ENCODE measurements at places on chromosomes 12 and 14.

GRCh38 chr14:104560586-104560945 is 19.0 kb upstream of the C14orf180 start:
- H3K36me3 ChIP-seq, result no peaks in the 10 kb centered on the region
- H3K4me1 ChIP-seq, result peaks cover 2% of the 10 kb centered on the region
- peaks cover 9% of the 10 kb centered on the region for H3K27me3 ChIP-seq
- no peak overlapping the region for H3K4me3 ChIP-seq
- no peak for DNase-seq

- H3K27ac ChIP-seq, result no peak overlapping the region
- H3K36me3 ChIP-seq, result no peaks in the 10 kb centered on the region
- no peaks in the 10 kb centered on the region for H3K27me3 ChIP-seq
- DNase-seq, result no peak
Observed at GRCh38 chr12:17326649-17327048, 720.7 kb upstream of the LMO3 start.

- no peaks in the 10 kb centered on the region for H3K36me3 ChIP-seq
- no peak for DNase-seq
- peaks cover 36% of the 10 kb centered on the region for H3K4me1 ChIP-seq
- H3K4me3 ChIP-seq, result no peak overlapping the region
Observed at GRCh38 chr14:53542732-53543131, 389.6 kb upstream of the DDHD1 start.

DNA sequence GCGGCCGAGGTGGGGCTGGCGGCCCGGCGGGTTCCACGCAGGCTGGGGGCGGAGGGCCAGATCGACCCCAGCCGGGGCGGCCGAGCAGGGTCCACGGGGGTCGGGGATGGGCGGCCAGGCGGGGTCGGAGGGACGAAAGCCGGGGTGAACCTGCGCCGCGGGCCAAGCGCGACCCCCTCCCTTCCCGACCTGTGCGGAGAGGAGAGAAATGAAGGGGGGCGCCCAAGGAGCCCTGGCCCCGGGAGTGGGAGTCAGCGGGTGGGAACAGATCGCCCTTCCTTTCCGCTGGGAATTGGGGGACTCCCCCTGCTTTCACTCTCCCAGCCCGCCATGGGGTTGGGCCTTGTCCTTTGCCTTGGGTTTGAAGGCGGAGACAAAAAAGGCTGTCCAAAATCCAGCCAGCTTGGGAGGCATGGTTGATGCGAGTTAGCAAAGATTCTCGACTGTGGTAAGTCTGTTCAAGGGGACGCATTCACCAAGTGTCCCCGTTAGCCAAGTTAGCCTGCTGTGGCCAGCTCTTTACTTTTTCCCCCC is 559 bp upstream of the CKAP4 start:
- H3K27ac ChIP-seq, result peak overlapping the region; percentile 88
- peak overlapping the region; percentile 77 for H3K4me3 ChIP-seq
- H3K4me1 ChIP-seq, result peaks cover 46% of the 10 kb centered on the region
- peak; percentile 88 for DNase-seq

- H3K27me3 ChIP-seq, result no peaks in the 10 kb centered on the region
- no peak overlapping the region for H3K27ac ChIP-seq
- no peak for DNase-seq
- no peak overlapping the region for H3K4me3 ChIP-seq
- H3K4me1 ChIP-seq, result peaks cover 14% of the 10 kb centered on the region
Observed at GRCh38 chr14:65351493-65352194, 60.9 kb upstream of the FUT8 start.

GRCh38 chr14:58792416-58792815 is 154.7 kb downstream of the DACT1 start:
- peak overlapping the region; percentile 34 for H3K27ac ChIP-seq
- no peak overlapping the region for H3K4me3 ChIP-seq
- H3K4me1 ChIP-seq, result peaks cover 50% of the 10 kb centered on the region

GRCh38 chr12:55757701-55758100 is 14.8 kb downstream of the GDF11 start:
- H3K4me1 ChIP-seq, result no peaks in the 10 kb centered on the region
- no peaks in the 10 kb centered on the region for H3K27me3 ChIP-seq
- H3K27ac ChIP-seq, result no peak overlapping the region
- DNase-seq, result no peak

GRCh38 chr12:126464153-126464552 is 1398.9 kb downstream of the AACS start:
- no peaks in the 10 kb centered on the region for H3K36me3 ChIP-seq
- DNase-seq, result no peak
- no peak overlapping the region for H3K4me3 ChIP-seq
- no peaks in the 10 kb centered on the region for H3K4me1 ChIP-seq

DNA sequence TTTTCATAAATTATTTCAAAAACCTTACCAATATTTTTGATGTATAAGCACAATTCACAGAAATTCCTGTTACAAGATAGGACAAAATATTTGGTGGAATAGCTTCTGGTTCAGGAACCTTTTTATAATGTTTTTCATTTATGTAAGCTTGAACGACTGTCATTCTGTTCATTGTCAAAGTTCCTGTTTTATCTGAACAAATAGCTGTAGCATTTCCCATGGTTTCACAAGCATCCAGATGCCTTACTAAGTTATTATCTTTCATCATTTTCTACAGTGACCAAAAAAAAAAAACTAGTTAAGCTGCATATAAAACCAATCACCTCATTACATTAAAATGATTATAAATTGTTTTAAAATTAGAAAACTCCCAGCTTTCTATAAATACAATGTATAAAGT is 87.1 kb downstream of the ATP2B1 start:
- no peak overlapping the region for H3K27ac ChIP-seq
- H3K36me3 ChIP-seq, result peaks cover 39% of the 10 kb centered on the region
- no peaks in the 10 kb centered on the region for H3K27me3 ChIP-seq
- H3K4me1 ChIP-seq, result peaks cover 12% of the 10 kb centered on the region
- no peak overlapping the region for H3K4me3 ChIP-seq
- DNase-seq, result no peak

- peaks cover 6% of the 10 kb centered on the region for H3K36me3 ChIP-seq
- DNase-seq, result no peak
- H3K27me3 ChIP-seq, result no peaks in the 10 kb centered on the region
- no peak overlapping the region for H3K27ac ChIP-seq
Observed at GRCh38 chr12:51202718-51203117, 15.1 kb downstream of the POU6F1 start.

DNA sequence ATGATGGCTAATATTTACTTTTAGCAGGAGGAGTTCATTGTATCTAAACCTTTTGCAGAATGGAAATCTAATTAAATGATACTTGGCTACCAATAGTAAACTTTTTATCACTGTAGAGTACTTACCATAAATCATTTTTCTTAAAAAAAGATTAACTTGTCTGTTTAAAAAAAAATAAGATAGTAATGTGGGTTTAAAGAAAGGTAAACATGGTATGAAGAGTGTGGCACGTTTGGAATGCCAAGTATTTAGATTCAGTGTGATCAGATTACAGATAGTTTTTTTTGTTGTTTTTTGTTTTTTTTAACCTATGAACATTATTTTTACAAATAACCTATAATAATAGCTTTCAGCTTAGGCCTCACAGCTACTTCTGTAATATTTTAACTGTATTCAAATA is 25.8 kb downstream of the KTN1 start:
- no peak overlapping the region for H3K27ac ChIP-seq
- no peak for DNase-seq
- H3K4me1 ChIP-seq, result peaks cover 35% of the 10 kb centered on the region
- H3K27me3 ChIP-seq, result no peaks in the 10 kb centered on the region
- H3K4me3 ChIP-seq, result no peak overlapping the region
- peaks cover 5% of the 10 kb centered on the region for H3K36me3 ChIP-seq

- no peak overlapping the region for H3K4me3 ChIP-seq
- peaks cover 17% of the 10 kb centered on the region for H3K4me1 ChIP-seq
- H3K36me3 ChIP-seq, result peaks cover 12% of the 10 kb centered on the region
- H3K27me3 ChIP-seq, result no peaks in the 10 kb centered on the region
- peak overlapping the region; percentile 45 for H3K27ac ChIP-seq
Observed at GRCh38 chr14:90616881-90617280, 199.3 kb downstream of the TTC7B start.

DNA sequence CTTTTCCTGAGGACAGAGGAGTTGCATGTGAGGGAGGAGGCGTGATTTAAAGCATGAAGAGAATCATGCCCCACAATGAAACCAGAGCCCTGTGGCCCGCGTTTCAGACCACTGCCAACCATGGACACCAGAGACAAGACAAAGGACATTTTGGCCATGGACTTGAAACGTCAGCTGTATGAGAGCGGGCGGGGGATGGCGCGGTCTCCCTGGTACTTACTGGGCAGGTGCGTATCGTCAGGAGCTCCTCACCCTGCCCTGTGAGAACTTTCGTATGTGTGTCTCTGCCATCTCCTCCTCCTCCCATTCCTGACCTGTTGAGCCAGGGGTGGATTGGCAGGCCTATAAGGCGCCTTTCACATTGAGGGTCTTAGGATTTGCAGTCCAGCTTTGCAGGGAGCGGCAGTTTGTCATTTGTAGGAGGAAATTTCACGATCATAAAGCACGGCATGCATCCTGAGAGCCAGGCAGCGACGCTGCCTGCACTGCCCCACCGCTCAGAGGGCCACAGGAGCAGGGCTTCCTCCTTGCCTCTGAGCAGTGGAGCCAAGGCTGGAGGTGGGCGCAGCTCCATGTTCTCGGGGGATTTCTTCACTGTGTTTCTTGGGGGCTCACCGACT is 22.2 kb downstream of the SFSWAP start:
- no peaks in the 10 kb centered on the region for H3K27me3 ChIP-seq
- peaks cover 43% of the 10 kb centered on the region for H3K36me3 ChIP-seq
- peak; percentile 65 for DNase-seq
- H3K4me1 ChIP-seq, result peaks cover 16% of the 10 kb centered on the region
- H3K27ac ChIP-seq, result no peak overlapping the region
- H3K4me3 ChIP-seq, result no peak overlapping the region

GRCh38 chr12:106226884-106227640 is 20.8 kb downstream of the CKAP4 start:
- H3K36me3 ChIP-seq, result no peaks in the 10 kb centered on the region
- H3K4me1 ChIP-seq, result peaks cover 13% of the 10 kb centered on the region
- DNase-seq, result no peak
- H3K27ac ChIP-seq, result peak overlapping the region; percentile 43
- H3K27me3 ChIP-seq, result no peaks in the 10 kb centered on the region

GRCh38 chr12:98469109-98469508 is 46.3 kb upstream of the TMPO start:
- no peak for DNase-seq
- peaks cover 6% of the 10 kb centered on the region for H3K4me1 ChIP-seq
- H3K27ac ChIP-seq, result no peak overlapping the region
- no peaks in the 10 kb centered on the region for H3K27me3 ChIP-seq
- no peaks in the 10 kb centered on the region for H3K36me3 ChIP-seq
- H3K4me3 ChIP-seq, result no peak overlapping the region

DNA sequence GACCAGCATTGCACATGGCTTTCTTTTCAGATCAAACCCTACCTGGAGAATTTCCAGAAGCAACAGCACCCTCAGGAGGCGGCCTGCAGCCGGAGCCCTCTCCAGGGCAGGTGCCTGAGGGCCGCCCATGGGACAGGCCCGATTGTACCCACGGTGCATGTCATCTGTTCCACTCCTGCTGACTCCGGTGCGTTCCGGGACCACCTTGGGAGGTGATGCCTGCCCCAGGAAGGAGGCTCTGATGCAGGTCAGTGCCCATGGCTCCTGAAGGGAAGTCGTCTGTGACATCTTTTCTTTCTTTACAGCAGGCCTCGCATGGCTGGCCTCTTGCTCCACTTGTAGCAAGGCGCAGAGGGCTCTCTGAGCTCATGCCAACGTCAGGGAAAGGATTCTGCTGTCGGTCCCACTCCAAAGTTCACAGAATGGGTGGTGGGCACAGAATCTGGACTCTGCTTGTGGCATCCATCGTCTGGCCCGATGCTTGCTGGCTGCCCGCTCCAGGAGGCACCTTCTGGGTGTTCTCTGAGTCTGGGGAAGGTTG is 160.7 kb upstream of the RTL1 start:
- DNase-seq, result no peak
- no peaks in the 10 kb centered on the region for H3K27me3 ChIP-seq
- no peaks in the 10 kb centered on the region for H3K36me3 ChIP-seq
- H3K27ac ChIP-seq, result no peak overlapping the region
- no peak overlapping the region for H3K4me3 ChIP-seq

GRCh38 chr14:51824191-51824590 is 36.2 kb upstream of the GNG2 start:
- no peak overlapping the region for H3K27ac ChIP-seq
- H3K4me1 ChIP-seq, result peaks cover 4% of the 10 kb centered on the region
- H3K27me3 ChIP-seq, result peaks cover 5% of the 10 kb centered on the region
- DNase-seq, result no peak
- H3K4me3 ChIP-seq, result no peak overlapping the region
- no peaks in the 10 kb centered on the region for H3K36me3 ChIP-seq

DNA sequence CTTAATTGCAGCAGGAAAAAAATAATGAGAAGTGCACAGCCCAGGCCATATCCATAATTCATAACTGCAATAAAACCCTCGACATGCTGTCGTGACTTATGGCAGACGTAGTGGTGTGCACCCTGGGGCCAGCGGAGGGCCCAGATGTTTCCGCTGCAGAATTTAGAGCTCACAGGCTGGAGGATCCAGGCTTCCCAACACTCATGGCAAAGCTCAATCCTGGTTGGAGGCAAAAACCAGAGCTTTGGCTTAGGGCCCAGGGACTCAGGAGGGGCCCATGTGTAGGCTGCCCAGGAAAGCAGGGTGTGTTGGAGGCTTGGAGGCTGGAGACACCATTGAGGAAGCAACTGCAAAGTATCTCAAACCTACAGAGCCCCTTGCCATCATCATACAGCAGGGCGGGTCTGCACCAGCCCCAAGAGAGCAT is 68.7 kb downstream of the SERPINA3 start:
- H3K4me1 ChIP-seq, result peaks cover 9% of the 10 kb centered on the region
- no peaks in the 10 kb centered on the region for H3K36me3 ChIP-seq
- DNase-seq, result peak; percentile 67
- H3K27me3 ChIP-seq, result no peaks in the 10 kb centered on the region

GRCh38 chr12:102880783-102881182 is 36.3 kb downstream of the PAH start:
- no peaks in the 10 kb centered on the region for H3K27me3 ChIP-seq
- H3K27ac ChIP-seq, result no peak overlapping the region
- DNase-seq, result no peak
- no peaks in the 10 kb centered on the region for H3K4me1 ChIP-seq
- H3K36me3 ChIP-seq, result no peaks in the 10 kb centered on the region

GRCh38 chr12:41407232-41407799 is 219.2 kb downstream of the PDZRN4 start:
- H3K4me3 ChIP-seq, result no peak overlapping the region
- no peaks in the 10 kb centered on the region for H3K27me3 ChIP-seq
- no peaks in the 10 kb centered on the region for H3K36me3 ChIP-seq
- no peaks in the 10 kb centered on the region for H3K4me1 ChIP-seq
- no peak overlapping the region for H3K27ac ChIP-seq

GRCh38 chr14:105855893-105856675 is 329.7 kb downstream of the TMEM121 start:
- H3K4me3 ChIP-seq, result no peak overlapping the region
- no peaks in the 10 kb centered on the region for H3K4me1 ChIP-seq
- no peaks in the 10 kb centered on the region for H3K36me3 ChIP-seq
- H3K27ac ChIP-seq, result no peak overlapping the region

DNA sequence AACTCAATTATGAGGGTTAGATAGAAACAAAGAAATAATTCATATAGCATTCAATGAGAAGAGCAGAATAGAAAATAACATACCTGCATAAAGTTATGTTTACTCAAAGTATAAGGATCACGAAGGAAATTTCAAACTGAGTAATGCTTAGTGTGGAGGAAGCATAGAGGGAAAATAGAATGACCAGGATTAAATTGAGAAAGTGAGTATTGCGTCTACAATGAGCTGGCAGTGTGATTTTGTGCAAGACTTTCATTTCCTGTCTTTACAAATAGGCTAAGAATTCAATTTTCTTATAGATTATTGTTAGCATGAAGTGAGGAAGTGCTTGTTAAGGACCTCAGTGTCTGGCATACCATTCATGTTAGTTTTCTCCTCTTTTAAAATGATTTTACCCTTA is 12.0 kb downstream of the ADGRD1 start:
- H3K27me3 ChIP-seq, result peaks cover under 1% of the 10 kb centered on the region
- no peaks in the 10 kb centered on the region for H3K36me3 ChIP-seq
- no peak overlapping the region for H3K27ac ChIP-seq
- DNase-seq, result no peak
